ENCODE measurements at places on chromosomes 11 and 22.

DNA sequence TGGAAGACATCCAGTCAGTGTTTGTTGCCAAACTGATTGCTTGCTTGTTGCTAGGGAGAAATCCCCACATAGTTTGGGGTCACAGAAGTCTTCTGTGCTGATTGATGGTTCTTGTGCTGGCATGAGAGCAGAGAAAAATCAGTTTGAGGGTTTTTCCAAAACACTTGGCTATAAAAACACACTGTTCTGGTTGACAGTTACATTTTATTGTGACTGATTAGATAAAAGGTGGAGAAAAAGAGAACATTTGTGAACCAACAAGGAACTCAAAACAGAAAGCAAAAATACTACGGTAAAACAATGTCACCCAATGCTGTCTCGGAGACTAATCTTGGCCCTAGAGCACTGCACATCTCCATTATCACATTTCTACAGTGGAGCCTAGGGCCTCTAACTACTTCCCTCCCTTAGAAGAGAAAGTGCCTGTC, 14.4 kb upstream of the EIF4G2 start:
- DNase-seq = no peak

- DNase-seq = peak; percentile 7
Measured at GRCh38 chr11:8090756-8091155, 9.7 kb downstream of the TUB start.

DNA sequence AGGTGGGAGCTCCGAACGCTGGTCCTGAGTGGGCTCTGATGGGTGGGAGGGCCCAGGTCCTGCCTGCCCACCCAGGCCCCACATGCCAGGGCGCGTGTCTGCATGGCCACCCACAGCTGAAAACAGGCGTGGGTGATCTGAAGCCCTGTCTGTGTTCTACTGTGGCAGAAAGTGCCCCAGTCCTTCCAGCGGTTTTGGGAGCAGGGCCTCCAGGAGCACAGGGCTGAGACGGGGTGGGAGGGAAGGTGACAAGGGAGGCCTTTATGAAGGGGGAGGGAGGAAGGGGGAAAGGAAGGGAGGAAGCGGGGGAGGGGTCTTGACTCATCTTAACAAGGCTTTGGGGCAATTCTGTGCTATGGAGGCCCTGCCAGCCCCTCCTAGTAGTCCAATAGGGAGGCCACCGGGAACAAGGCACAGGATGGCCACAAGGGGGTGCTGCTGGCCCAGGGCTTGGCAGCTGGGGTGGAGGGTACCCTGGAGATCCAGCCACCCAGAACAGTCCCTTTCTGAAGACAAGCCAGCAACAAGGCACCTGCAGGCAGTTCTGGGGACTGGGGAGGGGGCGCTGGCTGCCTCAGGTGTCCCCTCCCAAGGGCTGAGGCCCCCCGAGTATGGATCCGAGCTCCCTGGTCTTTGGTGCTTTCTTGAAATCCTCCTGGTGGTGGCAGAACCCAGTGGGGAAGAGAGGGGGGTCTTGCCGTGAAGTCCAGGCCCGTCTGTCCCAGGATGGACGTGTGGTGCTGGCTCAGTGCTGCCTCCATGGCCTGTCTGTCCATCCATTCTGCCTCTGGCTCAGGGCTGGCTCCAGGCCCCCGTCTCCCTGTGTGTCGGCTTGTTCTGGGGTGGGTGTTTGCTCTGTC, 6.3 kb upstream of the FADS3 start:
- DNase-seq = no peak

GRCh38 chr11:119320240-119320775, 3.4 kb upstream of the MCAM start:
- DNase-seq = no peak

DNA sequence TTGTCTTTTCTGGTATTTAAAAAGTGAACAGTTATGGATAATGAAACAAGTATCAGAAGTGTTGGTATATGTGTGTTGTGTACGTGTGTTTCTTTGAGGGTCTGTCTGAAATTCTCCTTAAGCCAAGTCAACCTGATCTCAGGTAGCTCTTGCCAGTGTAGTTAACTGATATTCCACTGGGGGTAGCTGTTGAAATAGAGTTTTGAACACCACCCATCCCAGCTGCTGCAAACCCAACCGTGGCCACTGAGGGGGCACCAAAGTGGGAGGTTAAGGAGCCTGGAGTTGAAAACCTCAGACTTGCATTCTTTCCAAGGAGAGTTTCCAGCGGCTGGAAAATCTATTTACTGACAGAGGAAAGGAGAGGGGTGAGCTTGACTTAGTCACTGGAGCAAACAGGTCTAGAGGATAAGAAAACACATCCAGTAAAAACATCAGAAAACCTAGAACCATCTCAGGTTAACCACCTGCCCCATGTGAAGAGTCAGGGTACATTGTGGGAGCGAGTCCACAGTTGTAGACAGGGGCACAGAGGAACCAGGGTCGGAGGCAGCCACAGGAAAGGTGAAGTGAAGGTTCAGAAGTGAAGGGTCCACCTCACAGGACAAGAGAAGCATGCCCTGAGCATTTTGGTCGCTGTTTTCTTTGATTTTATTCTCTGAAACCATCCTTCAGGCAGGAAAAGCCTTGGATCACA, 8.8 kb upstream of the CUL5 start:
- DNase-seq = no peak

DNA sequence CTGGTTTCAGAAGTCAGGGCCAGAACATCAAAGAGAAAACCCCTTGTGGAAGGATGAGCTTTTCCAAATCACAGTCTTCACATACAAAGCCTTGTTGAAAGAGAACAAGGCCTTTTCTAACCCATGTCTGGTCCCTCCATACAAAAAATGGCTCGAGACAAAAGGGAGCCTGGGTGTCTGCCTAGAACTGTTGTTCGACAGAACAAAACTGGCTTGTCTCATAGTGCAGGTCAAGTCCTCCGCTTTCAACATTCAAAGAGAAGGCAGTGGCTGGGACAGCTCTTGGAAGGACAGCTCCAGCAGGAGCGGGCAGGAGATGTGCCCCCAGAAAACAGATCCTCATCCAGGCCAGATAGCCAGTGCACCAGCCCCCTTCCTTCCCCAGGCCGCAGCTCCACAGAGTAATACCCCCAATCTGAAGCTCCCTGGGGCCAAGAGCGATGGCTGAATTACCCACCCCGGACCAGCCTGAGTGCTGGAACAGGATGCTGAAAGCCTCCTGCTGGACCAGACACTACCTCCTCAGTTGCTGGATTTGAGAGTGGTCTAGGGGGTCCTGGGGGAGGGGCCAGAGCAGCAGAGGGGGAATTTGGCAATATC, 27.6 kb downstream of the USH1C start:
- no peak for DNase-seq

- DNase-seq = no peak
Measured at GRCh38 chr11:125535585-125535984, 33.7 kb upstream of the EI24 start.

DNA sequence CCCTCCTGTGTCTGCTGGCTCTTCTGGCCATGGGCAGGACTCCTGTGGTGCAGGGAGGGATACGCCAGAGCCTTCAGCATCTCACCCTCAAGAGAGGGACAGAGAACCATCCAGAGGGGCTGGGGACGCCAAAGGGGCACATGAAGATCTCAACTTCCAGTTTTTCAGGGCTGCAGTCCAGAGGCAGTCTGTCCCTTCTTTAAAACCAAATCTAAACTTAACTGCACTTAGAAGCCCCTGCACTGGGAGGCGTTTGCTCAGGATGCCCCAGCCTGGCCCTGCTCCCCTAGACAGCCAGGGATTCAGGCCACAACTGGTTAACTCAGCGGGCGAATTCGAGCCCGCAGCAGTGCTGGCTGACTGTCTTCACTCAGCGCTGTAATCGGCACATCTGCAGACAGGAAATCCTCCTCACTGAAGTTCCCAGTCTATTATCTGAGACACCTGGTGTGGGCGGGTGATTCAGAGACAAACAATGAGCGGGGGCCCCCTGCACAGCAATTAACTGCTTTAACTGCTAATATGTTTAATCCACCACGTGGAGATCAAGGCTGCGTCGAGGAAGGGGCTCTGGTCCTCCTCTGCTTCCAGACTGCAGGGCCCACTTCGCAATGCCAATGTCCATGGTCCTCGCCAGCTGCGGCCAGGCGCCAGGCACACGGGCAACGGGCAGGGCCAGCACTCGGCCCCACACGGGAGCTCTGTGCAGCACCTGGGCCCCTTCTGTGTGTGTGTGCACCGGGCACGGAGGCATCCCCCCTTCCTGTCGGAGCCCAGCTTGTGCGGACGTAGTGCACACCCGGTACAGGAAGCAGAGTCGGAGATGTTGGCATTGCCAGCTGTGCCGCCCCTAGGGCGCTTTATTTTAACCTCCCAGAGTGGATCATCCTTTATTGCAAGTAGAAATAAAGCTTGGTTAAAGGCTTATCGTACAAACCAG, 36.9 kb upstream of the GNB1L start:
- no peak for DNase-seq

- DNase-seq = no peak
Measured at GRCh38 chr22:44352378-44353035, 39.8 kb upstream of the SHISAL1 start.

DNA sequence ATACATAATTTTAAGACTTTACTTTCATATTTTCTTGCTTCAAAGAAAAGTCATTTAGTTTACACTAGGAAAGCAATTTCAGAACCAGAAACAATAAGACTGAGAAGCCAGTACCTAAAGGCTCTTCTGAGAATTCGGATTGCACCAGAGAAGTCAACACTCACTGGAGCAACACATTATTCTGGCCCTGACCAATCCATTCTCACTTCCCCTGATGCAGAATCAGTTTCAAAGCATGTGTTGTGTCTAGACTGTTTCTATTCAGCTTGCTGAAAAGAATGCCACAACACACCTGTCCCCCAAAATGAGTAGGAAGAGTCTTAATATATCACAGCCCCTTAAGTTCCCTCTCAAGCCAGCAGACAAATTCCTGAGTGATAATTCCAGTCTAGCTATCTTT, 1074.3 kb upstream of the TENM4 start:
- DNase-seq = no peak

- no peak for DNase-seq
Measured at GRCh38 chr22:22880645-22881044, 7.0 kb upstream of the IGLL5 start.

DNA sequence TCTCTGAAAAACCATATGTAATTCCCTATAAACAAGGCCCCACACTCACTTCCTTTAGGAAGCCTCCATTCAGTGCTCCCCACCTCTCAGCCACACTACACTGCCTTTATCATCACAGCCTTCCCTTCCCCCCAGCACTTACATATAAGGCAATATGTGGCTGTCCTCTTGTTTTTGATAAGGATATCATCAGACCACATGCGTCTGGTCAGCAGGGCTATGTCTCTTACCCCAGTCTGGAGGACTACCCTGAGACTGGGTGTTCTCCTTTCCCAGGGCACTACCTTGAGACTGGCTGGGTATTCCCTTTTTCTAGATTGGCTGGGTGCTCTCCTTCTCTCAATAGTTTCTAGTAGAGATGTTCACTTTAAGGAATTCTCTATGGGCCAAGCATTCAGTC, 7.8 kb downstream of the KCNE3 start:
- peak; percentile 96 for DNase-seq

DNA sequence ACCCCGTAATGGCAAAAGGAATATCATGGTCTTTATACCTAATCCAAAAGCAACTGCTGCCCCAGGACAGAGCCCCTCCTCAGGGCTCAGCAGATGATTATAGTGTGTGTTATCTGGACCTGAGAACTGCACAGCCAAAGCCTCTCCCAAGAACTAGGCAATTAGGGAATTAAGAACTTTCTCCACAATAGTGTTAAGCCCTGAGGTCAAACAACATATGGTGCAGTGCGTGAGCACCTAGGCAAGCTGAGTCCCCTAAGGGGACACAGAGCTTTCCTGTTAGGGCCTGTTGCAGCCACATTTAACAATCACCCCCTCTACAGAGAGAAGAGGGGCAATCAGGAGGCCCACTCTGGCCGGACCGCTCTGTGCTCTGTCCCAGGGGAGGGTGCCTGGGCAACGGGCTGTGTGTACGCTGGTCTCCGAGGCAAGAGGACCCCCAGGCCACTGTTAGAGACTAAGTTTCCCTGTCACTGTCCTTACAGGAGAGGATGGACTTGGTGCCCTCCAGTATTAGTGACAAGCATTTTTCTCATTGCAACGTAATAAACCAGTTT, 1.4 kb upstream of the KCNJ5 start:
- DNase-seq = no peak

DNA sequence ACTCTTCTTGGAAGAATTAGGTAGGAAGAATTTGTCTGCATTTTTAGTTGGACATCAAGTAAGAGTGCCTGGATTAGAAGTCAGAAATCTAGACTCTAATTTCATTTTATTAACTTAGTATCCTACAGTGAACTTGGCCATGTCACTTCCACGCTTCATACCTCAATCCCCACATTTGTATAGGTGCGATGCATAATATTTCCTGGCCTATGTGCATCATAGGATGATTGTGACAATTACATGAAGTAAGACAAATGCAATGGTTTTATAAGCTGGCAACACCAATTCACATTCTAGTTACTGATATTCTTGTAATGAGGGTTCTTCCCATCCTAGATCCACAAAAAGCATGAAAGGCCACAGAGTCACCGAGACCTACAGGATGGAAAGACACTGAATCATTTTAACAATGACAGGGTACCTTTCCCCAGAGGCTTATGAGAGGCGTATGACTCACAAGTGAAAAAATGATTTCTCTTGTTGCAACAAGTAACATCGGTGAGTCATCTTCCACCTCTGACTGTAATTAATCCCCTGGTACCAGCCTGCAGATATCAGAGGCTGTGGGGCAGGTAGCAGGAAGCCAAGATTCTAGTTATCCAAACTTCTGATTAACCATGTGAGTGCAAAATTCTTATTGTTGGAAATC, 56.0 kb upstream of the OR5AK2 start:
- no peak for DNase-seq

- no peak for DNase-seq
Measured at GRCh38 chr11:134357545-134357839, 25.7 kb downstream of the GLB1L2 start.

DNA sequence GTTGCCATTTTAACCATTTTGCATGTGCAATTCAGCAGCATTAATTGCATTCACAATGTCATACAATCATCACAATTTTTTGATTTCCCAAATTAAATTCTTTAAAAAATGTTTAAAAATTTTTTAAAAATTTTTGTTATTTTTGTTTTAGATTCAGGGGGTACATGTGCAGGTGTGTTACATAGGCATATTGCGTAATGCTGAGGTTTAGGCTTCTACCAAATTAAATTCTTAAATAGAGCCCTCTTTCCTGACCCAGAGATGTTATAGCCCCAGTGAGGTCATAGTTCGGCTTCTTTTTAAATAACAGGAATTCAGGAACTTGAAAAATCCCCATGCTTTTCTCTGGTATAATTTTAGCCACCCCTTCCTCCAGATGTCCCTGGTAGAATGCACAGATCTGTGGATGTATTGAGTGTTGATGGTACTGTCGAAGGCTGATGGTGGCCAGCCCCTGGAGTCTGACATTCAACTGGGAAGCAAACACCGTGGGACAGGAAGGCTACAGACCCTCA, 11.3 kb upstream of the AMPD3 start:
- DNase-seq = no peak

DNA sequence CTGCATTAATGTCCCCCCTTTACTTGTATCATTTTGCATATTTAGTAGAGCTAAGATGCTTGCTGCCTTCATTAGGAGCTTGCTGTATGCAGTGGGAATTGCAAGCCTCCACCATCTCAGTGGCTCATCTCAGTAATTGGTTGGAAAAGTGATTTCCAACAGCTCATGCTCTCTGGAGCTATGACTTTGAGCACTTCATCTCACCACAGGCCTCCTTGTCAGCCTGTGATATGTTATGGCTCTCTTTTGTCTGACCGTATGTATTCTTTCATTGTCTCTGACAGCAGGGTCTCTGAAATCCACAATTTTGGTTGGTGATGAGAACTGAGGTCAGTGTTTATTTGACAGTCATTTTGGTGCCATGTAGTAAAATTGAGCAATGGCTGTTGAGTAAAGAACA, 345.1 kb downstream of the FAT3 start:
- DNase-seq = no peak

GRCh38 chr11:92811341-92811740, 158.1 kb upstream of the MTNR1B start:
- no peak for DNase-seq
